ENCODE measurements at places on chromosomes 4 and X.

- no peak for DNase-seq
These were observed 1.9 kb downstream of the SMAD1 start for GRCh38 chr4:145483514-145483913.

DNA sequence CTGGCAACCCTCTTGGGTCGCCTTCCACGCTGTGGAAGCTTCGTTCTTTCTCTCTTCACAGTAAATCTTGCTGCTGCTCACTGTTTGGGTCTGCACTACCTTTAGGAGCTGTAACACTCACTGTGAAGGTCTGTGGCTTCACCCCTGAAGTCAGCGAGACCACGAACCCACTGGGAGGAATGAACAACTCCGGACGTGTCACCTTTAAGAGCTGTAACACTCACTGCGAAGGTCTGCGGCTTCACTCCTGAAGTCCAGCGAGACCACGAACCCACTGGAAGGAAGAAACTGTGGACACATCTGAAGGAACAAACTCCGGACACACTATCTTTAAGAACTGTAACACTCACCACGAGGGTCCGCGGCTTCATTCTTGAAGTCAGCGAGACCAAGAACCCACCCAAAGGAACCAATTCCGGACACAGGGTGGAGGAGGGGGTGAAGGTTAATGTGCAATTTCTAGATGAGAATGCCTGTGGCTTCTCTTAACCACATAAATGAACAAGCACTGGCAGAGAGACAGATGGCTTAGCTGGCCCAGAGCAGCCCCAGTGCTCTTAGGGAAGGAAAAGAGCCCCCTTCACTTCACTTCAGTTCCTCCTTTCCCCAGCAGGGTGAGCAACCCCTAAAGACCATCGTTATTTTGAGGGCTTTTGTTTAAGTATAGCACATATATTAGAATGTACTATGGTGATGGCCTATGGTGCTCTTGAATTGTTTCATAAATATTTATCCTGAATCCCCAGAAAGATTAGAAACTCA lies 73.0 kb downstream of the LUZP4 start:
- no peak for DNase-seq

GRCh38 chr4:168200685-168201084 lies 108.3 kb downstream of the ANXA10 start:
- DNase-seq, result no peak

DNA sequence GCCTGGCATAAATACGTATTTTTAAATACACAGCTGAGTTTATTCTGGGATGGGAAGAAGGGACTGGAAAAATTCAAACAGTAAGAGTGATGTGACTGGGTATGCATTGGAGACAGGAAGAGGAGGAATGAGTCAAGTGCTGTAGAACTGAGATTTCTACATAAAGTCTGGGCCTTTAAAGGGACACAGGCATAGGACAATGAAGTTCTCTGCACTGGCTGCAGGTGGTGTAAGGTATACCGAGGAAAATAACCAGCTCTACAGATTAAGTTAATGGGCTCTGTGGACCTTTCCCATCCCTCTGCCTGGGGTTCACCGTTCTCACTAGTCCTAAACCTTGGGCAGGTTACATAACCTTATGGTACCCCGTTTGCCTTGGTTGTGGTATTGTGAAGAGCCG lies 68.7 kb downstream of the DHX15 start:
- no peak for DNase-seq

GRCh38 chrX:46991664-46992063 lies 79.4 kb downstream of the JADE3 start:
- DNase-seq, result no peak

- DNase-seq, result no peak
These were observed 27.4 kb downstream of the KLHL2 start for GRCh38 chr4:165234766-165235165.

DNA sequence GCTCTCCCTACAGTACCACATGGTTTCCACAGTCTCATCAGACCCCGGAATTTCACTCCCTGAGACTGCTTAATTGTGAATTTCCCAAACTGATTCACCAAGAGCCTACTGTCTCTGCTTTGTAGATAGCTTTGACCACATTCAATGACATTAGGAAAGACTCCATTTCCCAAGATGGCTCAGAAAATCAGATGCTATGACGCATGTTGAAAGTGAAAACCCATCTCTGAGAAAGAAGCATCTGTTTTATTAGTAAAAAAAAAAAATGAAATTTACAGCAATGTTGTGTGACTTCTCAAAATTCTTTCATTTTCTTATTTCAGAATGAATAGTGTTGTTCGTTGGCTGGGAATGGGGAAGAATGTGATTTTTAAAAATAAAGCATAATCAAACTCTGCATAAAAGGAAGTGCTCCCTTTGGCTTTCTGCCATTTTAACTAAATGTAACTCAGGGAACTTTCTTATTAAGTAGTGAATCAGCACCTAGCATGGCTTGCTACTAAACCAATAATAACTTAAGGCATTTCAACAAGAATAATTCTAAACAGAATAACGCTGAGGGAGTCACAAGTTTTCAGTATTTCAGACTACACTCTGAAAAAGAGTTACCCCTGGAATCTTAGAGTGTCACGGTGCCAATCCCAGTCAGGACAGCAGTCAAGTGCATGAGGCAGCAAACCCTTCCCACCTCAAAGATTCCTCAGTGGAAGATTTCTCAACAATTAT lies 97.4 kb upstream of the MYOZ2 start:
- no peak for DNase-seq

DNA sequence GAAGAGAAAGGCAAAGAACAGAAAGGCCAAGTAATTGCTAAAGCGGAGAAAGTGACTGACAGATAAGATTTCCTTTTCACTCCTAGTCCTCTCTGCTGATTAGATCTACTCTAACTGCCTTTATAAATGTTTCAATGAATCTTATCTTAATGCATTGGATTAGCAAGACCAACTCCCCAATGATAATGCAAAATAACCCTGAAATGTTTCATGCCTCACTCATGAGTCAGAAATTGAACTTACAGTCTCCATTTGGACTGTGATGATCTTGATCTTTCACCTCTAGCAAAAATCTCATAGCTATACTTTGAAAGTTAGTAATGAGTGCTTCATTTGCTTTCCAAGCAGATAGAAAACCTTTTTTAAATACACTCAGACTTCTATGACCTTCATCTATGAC lies 26.5 kb downstream of the SLC10A7 start:
- DNase-seq, result no peak
